ENCODE measurements at places on chromosomes 11 and 22.

DNA sequence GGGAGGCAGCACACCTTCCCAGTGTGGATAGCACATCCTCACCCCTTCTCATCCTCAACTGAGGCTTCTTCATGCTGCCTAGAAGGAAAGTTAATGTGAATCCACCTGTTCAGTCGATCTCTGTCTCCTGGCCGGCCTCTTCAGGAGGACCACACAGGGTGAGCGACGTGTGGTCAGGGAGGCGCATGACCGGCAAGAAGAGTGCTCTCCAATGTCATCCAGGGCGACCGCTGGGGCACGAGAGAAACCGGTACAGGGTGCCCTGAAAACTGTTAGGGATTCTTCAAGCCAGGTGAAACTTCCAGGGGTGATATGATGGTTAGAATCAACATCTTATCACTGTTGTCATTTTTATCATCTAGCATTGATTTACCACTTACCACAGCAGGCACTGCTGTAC is 43.0 kb downstream of the IGSF9B start:
- no peak for DNase-seq

DNA sequence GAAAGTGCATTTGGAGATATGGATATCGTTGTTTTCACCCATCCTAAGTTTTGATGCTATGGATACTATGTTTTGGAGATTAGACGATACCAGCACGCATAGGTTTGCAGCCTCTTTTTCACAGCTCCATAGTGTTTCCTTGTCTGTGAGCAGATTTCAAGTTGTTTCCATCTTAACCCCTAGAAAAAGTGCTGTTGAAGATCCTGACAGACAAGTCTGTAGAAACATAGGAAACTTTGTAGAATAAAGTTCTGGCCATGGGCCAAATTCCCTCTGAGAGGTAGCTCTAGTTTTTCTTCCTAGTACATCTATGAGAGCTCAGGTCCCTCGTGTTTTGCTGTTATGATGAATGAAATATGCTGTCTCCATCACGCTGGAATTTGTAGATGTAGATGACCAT is 32.4 kb downstream of the ST3GAL4 start:
- DNase-seq: no peak

GRCh38 chr11:134659882-134660281 is 247.8 kb upstream of the B3GAT1 start:
- DNase-seq: no peak

- no peak for DNase-seq
Observed at GRCh38 chr11:120712014-120712413, 200.5 kb downstream of the GRIK4 start.

DNA sequence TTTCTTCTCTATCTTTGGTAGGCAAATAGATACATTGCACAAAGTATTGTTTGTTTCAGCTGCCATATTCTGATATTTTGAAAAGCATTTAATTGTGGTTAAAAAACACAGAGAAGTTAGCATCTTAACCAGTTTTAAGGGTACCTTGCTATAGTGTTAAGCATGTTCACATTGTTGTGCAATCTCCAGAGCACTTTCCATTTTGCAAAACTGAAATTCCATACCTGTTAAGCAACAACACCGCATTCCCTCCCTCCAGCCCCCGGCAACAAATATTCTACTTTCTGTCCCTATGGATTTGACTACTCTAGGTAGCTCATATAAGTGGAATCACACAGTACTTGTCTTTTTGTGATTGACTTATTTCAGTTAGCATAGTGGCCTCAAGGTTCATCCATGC is 33.9 kb downstream of the CNTF start:
- no peak for DNase-seq

DNA sequence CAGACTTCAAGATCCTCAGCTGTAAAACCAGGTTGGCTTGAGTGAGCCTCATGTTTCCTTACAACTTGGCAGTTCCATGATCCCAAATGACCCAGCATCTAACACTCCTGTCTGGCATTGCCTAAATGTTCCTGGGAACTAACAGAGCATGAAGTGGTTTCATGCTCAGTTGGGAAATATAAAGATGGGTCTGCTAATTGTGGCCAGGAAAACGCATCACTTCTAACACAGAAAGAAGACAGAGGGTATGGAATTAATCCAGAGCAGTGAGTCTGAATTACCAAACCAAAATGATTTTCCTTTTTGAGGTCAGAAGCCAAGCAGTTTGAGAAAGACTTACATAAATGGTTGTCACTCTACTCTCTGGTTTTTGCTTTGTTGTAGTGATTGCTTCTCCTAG is 60.5 kb upstream of the MMP13 start:
- no peak for DNase-seq

Measured in NCI-H1694 treated with DMSO at 0.1 percent for 48 hours (cell line).